ENCODE measurements at places on chromosomes 6 and 20.

GRCh38 chr20:51535075-51535386 is 7.5 kb downstream of the NFATC2 start:
- no peak for DNase-seq

DNA sequence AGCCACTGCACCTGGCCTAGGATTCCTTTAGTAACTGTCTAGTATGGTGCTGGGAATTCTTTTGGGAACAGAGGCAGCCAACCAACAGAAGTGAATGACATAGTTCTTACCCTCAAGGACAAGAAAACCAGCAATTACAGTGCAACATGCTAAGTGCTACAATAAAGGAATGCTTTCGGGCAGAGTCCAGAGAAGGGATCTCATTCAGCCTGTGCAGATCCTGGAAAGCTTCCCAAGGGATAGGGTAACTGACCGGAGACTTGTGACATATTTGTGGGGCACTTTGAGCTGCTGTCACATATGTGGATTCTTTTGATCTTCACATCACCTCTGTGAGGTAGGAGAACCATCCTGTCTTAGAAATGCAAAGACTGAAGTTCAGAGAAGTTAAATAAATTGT is 46.8 kb downstream of the C6orf15 start:
- DNase-seq: no peak

GRCh38 chr6:27562027-27562410 is 89.1 kb upstream of the ZNF184 start:
- no peak for DNase-seq

GRCh38 chr20:52447225-52447551 is 255.6 kb upstream of the ZFP64 start:
- DNase-seq: no peak

DNA sequence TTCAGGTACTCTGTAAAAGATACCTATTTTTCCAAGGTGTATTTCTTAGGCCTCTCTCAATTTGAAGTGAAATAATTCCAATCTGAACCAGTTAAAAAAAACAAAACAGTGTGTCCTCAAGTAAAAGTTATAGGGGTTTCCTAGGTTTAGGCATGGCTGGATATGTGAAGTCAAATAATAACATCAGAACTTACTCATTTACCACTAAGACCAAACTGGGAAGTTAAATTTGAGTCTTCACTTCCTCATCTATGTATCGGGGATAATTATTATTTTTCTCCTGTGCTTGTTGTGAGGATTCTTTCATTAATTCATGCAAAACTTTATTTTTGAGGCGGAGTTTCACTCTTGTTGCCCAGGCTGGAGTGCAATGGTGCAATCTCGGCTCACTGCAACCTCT is 86.2 kb upstream of the PTPRK start:
- no peak for DNase-seq

DNA sequence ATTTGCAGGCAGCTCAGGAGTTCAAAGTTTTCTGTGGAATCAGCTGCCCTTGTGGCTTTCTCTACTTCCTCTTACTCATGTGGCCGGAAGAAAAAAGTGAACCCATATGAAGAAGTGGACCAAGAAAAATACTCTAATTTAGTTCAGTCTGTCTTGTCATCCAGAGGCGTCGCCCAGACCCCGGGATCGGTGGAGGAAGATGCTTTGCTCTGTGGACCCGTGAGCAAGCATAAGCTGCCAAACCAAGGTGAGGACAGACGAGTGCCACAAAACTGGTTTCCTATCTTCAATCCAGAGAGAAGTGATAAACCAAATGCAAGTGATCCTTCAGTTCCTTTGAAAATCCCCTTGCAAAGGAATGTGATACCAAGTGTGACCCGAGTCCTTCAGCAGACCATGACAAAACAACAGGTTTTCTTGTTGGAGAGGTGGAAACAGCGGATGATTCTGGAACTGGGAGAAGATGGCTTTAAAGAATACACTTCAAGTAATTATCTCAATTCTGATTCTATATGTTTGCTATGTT is 1.1 kb downstream of the MGME1 start:
- DNase-seq: peak; percentile 57

DNA sequence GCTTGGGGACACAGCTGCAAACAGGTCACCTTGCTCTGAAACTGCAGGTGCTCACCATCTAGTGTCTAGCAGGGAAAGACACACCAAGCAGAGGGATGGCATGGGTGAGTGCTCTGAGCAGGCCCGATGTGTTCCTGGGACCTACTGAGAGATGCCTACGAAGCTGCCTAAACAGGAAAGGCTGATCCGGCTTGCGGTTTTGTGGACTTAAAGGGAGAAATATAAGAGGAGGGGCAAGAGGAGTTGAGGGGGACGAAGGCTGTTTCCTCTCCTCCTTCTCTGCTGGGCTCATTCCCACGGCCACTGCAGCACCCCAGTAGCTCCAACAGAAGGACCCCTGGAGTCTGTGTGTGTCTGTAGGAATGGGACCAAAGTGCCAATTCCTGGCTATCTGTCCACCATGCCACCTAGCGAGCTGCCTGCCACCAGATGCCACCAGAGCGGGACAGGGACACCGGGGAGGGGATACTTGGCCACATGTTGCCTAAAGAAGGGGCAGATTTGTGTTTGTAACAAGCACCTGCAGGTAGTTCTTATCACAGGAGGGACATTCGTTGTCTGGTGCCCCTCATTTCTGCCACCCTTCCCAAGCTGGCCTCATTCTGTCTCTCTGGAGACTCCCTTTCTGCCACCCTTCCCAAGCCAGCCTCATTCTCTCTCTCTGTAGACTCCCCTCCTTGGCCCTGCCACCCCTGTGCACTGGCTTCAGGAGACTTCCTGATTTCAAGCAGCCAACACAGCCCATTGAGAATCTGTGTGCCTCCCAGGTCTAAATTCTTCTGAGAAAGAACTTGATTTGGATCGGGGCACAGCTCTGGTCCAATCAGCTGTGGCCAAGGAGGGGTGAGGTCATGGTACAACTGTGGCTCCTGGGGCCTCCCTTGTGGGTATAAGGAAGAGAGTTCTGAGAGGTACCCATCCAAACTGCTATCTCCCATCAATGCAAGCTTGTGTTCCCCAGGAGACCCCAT is 221.8 kb downstream of the ANKRD60 start:
- no peak for DNase-seq

DNA sequence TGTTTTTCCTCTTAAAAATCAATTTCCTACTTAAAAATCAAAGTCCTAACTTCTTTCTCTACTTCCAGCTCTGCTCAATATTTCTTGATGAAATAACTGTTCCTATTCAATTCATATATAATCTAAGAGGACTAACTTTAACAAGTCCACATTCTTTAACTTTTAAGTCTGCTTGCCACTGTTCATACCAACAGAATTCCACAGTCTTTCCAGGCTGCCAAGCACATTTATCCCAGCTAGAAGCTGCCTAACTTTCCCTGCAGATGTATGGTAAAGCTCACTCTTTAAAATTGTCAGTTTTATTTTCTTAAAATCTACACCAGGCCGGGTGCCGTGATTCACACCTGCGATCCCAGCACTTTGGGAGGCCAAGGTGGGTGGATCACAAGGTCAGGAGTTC is 11.5 kb downstream of the CALHM6 start:
- DNase-seq: no peak

DNA sequence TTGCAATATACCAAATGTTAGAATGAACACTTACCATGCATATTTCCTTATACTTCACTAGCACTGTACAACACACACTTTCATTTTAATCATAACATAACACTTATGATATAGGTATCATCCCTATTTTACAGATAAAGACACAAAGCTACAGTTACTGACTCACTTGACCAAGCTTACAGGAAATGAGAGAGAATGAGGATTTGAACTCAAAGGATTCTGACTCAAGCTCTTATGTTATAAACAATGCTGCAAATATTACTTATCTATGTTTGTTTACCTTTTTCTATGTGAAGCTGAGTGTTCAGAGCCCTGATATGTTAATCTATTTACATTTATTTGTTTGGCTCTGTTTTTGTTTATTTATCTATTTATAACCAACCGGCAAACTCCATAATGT is 245.4 kb downstream of the PTPRK start:
- DNase-seq: no peak

DNA sequence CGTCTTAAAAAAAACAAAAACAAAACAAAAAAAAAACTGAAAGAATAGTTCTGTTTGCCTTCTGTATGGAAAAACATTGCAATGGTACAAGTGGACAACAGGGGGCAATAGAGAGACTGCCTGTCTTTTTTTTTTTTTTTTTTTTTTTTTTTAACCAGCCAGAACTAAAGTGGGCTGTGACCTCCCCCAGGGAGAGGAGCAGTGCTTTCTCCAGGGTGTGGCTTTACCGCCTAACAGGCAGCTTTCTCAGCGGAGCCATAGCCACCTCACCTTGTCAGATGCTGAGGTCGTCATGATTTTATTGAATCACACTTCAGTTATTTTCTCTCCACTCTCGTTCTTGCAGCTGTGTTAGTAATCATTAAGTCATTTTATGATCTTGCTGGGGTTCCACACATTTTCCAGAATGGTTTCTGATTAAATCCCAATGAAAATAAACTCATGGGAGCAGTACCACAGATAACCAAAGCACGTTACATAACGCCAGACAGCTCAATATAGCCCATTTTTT is 78.4 kb downstream of the GMPR start:
- DNase-seq: peak; percentile 34

Data from DND-41 (cell line).